A673 (cell line): ENCODE measurements at places on chromosomes 4 and X. TPM values are rescaled to one million over a fixed set of nuclear protein-coding genes. Genes with fewer than 3 reads are reported as not detected.
A peak's percentile ranks its signal among the peaks of the same experiment; 100 is the strongest.

DNA sequence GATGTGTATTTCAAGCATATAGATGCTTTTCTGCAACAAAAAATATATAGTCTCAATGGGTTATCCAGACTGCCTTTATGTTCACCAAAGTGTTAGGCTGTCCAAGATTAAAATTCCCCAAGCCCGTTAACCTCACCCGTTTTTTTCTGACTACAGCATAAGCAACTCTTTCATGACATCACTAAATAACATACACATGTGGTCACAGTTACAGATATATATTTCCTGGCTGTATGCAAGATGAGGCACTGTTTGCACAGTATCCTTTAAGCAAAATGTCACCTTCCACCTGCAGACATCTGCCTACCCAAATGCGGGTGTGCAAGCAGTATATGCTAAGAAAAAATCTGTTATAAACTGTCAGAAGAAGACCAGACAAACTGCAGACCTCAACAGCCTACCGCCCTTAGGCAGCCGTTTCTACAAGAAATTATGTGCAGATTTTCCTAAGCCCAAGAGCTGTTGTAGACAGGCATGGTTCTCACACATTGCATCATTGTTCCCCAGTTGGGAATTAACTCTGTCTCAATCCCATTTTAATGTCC is 183.1 kb upstream of the MXRA5 start:
- DNase-seq = no peak

GRCh38 chr4:5678977-5679376 is 29.4 kb downstream of the EVC2 start:
- DNase-seq = no peak

GRCh38 chr4:122285285-122285684 is 93.5 kb upstream of the ADAD1 start:
- no peak for DNase-seq

GRCh38 chr4:77856152-77856551 is 6.5 kb upstream of the MRPL1 start:
- no peak for DNase-seq

- DNase-seq = no peak
These were observed 25.5 kb downstream of the ADGRL3 start for GRCh38 chr4:61225656-61226055.

- DNase-seq = peak; percentile 7
These were observed 146.8 kb upstream of the USP9X start for GRCh38 chrX:40938423-40938822.

- no peak for DNase-seq
These were observed 25.6 kb upstream of the MXD4 start for GRCh38 chr4:2287594-2287915.

- DNase-seq = no peak
These were observed 48.7 kb downstream of the ATP10D start for GRCh38 chr4:47533689-47534347.

DNA sequence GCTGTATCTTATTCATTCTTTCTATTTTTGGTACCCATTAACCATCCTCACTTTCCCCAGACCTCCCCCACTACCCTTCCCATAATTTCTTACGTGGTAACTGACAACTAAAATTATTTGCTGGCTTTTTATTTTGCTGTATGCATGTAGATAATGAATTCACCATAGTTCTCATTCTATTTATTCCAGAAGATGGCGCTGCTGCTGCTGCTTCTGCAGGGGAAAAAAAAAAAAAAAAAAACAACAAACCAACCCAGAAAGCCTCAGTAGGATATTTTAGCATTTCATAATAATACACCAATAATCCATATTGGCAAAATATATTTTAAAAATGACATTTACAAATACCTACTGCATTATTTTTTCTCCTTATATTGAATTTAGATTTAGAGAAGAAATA is 416.6 kb upstream of the MAGEB18 start:
- peak; percentile 39 for DNase-seq

DNA sequence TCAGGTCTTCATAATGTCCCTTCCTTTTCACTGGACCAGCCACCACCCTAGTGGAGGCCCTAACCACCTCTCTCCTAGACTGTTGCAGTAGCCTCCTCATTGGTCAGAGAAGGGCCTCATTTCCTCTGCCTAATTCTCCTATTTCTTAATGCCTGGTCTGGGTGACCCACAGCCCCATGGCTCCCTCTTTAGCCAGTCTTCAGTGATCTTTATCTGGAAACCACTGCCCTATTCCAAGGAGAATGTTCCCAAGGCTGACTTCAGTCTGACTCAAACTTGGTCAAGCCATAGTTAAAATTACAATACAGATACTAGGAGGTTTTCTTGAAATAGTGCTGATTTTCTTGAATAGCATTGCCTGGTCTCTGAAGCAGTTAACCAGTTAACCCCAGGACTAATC is 53.6 kb upstream of the PRPS1 start:
- DNase-seq = no peak

DNA sequence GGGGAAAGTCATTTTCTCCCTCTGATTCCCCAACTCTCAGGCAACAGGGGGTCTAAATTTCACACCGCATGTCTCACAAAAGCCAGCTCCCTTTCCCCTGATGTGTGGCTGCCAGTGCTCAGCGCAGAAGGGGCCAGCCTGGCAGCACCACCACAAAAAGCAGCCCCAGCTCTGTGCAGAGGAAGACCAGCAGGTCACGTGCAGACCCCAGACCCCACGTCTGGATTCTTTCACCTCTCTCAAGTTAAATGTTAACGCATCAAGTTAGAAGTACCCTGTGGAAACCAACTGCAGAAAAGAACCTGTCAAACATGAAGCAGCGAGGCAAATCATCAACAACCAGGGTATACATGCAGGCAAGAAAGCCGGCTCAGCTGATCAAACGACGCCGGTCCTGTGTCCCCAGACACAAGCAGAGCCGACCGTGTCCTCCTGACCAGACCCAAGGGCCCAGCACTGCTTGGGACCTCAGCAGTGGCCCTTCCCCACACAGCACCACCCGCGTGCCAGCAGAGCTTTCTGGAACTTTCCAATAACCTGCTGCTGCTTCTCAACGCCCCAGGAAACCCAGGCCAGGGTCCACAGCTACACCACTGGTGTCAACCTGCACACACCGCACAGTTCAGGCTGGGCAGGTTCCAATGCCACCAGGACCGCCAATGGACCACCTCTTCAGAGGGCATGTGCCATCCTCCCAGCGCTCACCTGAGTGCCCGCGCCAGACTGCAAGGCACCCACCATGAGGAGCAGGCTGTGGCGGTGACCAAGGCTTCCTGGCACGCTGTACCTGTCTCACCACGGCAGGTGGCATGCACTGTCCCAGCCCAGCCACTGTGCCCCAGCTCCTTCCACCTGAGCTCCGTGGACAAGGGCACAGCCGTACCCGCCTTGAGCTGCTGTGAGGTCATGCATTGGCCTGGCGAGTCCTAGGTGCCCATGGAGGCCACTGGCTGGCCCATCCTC is 4.0 kb downstream of the LRPAP1 start:
- no peak for DNase-seq

DNA sequence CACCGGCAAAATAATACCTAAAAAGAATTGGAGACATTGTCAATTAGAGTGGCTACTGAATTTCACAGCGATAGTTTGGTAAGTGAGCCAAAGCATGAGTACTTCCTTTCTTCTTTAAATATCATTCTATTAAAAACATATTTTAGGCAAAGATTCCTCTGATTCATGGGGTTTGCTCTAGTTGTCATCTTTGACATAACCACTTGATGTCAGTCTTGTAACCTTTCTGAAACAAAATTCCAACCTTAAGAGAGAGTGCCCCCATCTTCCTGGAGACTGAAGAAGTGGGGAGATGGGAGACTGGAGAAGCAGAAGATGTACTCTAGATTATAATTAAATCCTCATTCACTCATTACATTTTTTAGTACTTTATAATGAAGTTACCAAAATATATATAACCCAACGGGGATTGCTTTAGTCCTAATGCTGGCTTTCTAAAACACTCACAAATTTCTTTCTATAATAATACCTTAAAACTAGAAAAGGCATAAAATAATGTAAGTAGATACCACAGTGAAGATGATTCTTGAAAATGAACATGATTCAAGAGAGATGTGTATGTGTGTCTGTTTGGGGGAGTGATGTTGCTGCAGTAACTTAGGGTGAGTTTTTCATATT is 96.4 kb downstream of the EMCN start:
- peak; percentile 70 for DNase-seq

GRCh38 chr4:8185295-8185694 is 13.8 kb upstream of the SH3TC1 start:
- DNase-seq = no peak

DNA sequence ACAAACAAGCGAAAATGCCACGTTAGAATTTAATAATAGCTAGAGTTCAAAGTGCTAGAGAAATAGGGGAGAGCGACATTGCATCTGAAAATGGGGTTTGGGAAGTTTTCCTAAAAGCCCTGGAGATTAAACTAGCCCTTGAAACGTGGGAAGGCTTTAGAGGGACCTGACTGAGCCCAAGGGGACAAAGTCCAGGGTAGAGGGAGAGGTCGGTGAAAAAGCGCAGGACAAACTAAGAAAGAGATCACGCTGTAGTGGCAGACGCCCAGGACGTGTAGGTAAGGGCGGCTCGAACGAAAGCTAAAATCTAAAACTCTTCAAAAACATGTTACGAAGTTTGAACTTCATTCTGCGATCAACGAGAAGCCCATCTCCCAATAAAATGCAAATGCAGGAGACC is 1.1 kb upstream of the ATP11C start:
- DNase-seq = no peak

DNA sequence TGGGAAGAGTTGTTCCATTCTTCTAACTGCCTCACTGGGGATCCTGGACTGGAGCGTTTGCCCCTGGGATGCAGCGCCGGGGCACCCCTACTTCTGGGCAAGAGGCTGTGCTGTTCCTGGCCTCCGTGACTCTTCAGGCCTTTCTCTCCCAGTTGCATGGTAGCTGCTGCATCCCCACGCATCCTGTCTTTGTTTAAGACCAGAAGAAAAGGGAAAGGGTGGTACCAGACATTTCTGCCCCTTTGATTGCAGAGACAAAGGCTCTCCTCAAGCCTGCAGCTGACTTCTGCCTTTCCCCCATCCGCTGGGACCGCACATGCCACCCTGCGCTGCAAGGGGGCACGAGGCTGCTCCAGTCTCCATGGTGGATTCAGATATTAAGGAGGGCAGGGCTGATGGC is 70.4 kb downstream of the SHROOM2 start:
- no peak for DNase-seq

DNA sequence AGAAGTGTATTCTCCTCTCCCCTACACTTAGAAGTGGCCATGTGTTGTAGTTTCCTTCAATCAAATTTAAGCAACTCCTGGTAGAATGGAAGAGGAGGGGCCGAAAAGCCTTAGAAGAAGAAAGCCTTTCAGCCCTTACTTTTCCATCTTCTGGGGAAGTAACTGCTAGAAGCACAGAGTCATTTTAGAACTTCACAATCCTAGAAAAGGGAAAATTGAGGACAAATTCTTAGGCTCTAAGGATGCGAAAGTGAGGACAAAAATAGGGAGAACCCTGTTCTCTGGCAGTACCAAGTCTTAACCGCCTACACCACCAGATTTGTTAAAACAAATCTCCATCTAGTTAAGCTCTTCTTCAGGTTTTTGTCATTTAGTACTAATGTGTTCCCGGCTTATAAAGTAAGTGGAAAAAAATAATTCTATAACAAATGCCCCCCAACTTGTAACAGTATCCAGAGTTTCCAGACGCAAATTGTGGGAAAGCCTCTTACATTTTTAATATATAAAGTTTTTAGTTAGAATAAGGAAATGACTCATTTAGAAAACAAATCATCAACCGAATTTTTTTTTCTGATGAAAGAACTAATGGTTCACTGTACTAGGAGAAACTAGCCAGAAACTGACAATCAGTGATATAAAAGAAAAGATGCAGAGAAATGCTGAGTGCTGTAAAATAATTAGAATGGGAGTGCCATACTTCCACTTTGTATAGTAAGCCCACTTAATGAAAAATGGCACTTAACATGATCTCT is 76.0 kb downstream of the ARAP2 start:
- DNase-seq = no peak

JAKMIP1 gene
- total RNA-seq = not detected in 2 replicates

GYG2 gene
- 39.8 and 59.7 TPM in 2 replicates for total RNA-seq

TBC1D8B gene
- 0.41 and 0.61 TPM in 2 replicates for total RNA-seq

AASDH gene
- total RNA-seq = 3.8 and 5.2 TPM in 2 replicates

SMIM10 gene
- not detected in 2 replicates for total RNA-seq

NLRP2B gene
- not detected in 2 replicates for total RNA-seq

SLC10A4 gene
- 4.4 and 5.2 TPM in 2 replicates for total RNA-seq
